ENCODE measurements at places on chromosomes 7 and 10. TPM values are rescaled to one million over a fixed set of nuclear protein-coding genes. Genes with fewer than 3 reads are reported as not detected.

The RPEL1 gene
- polyA plus RNA-seq: not detected

The VGF gene
- 0.19 TPM for polyA plus RNA-seq

The COG5 gene
- 15.8 TPM for polyA plus RNA-seq

The PLXNA4 gene
- 1.9 TPM for polyA plus RNA-seq

The ARHGAP22 gene
- polyA plus RNA-seq: 1.7 TPM

The WIPF3 gene
- polyA plus RNA-seq: 1.2 TPM

The COL26A1 gene
- 10.8 TPM for polyA plus RNA-seq

The PAPSS2 gene
- polyA plus RNA-seq: 38.3 TPM

The AKR1C8 gene
- 0.19 TPM for polyA plus RNA-seq

The PCDH15 gene
- polyA plus RNA-seq: 1.7 TPM

Data from hepatocyte (in vitro differentiated cells).